Fibroblast of the aortic adventitia (primary cell): ENCODE measurements at places on chromosomes 16 and 17. TPM values are rescaled to one million over a fixed set of nuclear protein-coding genes. Genes with fewer than 3 reads are reported as not detected.

- DNase-seq = peak; percentile 36
Observed at GRCh38 chr17:17147821-17148220, 58.3 kb downstream of the PLD6 start.

DNA sequence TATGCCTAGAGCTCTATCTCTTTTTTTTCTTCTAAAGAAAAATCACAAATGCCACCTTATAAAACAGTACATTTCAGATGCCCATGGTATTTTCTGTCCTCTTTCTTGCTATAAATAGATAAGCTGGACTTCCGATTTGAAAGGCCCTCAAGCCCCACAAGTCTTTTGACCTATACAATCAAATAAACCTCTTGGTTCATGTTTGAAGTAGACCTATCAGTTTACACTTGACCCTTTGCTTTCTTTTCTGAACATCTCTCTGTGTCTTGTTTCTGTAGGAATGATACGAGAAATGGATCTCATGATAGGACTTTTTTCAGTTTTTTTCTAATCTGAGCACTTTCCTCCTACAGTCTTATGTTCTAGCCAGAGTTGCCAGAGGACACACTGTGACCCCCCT, 327.2 kb downstream of the SOX9 start:
- no peak for DNase-seq

The CCL13 gene
- total RNA-seq = not detected in 2 replicates

The YPEL2 gene
- total RNA-seq = 10.8 and 22.7 TPM in 2 replicates

GRCh38 chr16:2079991-2080390, 32.2 kb downstream of the TSC2 start:
- no peak for DNase-seq

GRCh38 chr16:4401094-4401501, 15.3 kb downstream of the CORO7 start:
- DNase-seq = no peak

The WFIKKN2 gene
- under 0.01 and 0.25 TPM in 2 replicates for total RNA-seq

The KRTAP3-1 gene
- total RNA-seq = not detected in 2 replicates

- DNase-seq = peak; percentile 71
Observed at GRCh38 chr17:74671031-74671771, 41.5 kb downstream of the CD300LF start.

DNA sequence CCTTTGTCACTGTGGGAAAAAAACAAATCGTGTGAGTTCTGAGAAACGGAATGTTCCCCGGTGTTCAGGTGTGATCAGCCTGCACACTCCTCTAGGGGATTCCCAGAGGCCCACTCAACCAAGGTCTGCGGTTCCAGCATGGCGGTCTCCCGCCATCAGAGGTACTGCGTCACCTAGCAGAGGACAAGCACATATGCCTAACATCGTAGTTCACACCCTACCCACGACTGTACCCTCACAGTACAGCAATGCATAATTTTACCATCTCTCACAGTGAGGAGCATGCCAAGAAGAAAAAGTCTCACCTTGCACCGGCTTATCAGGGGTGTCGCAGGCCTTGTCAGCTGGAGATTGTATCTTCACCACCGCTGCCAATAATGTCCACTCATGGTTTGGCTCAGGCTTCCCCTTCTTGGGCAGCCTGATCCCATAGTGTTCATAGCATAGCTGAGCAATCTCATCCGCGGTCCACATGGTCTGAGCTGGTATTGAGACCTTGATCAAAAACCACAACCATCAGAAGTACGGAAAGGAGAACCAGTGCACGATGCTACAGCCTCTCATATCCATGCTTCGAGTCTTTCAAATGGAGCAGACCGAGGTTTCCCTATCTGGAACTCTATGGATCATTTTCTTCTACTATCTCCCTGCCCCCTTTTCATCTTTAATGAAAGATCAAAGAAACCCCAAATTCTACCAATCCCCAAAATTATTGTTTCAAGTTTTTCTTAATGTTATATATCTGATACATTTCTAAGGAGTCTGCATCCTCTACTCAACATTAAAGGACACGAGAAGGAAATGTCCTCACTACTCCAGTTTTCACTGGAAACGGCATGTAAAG, 2.5 kb downstream of the ADAT1 start:
- DNase-seq = no peak

GRCh38 chr17:16973760-16974540, 2.0 kb upstream of the TNFRSF13B start:
- no peak for DNase-seq

DNA sequence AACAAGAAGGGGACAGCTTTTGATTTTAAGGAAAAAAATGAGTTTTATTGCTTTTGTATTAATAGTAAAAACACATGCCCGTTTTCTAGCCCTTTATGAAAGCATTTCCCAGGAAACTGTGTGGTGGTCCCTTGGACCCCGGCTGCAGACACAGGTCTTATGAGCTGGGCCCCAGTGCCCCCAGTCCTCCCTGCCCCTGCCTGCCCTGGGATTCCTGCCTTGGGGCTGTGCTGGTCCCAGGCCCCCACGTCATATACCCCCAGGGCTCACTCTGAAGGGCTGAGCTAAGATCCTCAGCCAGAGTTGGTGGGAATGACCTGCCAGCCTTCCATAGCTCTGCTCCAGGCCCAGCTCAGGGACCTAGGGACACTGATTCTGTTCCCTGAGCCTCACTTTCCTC, 30.8 kb downstream of the GINS2 start:
- no peak for DNase-seq

DNA sequence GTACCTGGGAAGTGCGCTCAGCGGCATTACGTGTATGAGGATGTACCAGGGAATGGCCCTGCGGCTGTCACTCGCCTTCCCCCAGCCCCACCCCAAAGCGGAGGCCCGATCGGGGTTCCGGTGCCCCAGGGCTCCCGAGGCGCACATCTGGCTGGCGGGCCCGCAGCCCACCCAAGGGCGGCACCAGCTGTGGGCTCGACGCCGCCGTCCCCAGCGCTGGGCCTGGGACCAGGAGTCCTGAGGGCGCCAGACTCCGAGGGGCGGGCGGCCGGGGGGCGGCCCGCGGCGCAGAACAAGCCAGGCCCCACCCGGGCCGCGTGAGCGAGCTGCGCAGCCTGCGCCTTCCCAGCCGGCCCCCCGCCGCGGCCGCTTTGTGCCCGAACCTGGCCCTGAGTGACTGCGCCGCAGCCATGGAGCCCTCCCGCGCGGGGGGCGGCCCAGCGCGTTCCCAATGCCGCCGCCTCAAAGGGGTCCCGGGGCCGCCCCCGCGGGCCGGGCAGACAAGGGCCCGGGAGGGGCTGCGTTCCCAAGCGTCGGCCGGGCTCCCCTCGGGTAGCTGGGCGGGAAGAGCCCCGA, 17.4 kb downstream of the ZNF423 start:
- no peak for DNase-seq

DNA sequence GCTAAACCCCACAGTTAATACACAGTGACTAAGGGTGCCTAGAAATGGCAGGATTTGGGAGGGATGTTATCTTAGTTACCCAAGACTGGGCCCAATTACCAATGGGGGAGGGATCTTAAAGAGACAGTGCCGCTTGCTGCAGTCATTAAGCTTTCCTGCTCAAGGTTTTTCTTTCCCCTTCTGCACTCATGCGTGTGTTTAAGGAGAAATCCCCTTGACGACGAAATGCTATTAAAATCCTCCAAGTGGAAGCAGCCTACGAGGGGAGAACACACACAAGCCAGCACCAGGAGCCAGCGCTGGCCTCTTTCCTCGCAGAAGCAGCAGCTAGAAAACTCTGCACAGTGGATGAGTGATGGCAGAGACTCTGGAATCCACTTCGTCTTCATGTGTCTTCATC, 22.0 kb downstream of the SALL1 start:
- DNase-seq = peak; percentile 57

The SLFN11 gene
- total RNA-seq = 41.5 and 99.2 TPM in 2 replicates

DNA sequence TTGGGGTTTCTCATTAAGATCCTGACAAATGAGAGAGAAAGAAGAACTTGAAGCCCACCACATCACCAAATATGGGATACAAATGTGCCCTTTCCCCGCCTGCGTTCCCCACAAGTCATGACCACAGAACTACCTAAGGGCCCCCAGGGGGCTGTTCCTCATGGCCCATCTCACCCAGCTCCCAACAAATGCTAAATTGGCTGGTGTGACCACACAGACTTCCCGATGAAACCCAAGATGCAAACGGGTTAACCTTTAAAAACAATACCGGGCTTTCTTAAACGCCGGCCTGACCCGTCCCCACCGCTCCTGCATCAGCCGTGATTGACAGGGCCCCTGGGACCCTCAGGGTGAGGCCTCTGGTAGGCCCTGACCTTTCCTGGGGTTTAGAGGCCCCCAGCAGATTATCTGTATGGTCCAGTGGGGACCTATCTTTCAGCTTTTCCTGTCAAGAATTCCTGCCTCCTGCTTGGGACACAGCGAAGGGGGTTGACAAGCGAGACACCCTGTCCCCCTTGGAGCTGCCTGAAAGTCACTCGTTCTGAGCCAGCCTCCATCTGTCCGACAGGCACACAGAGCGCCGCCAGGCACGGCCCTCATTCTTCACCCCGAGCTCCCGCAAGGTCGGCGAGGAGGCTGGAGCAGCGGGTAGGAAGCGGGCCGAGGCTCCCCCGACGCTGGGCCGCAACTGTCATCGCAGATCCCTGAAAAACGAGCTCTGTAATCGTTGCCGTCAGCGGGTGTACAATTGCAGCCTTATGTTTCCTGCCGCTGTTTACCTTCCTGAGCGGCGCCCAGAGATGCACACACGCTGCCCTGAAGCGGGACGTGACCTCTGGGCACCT, 300.1 kb downstream of the FOXL1 start:
- DNase-seq = no peak

DNA sequence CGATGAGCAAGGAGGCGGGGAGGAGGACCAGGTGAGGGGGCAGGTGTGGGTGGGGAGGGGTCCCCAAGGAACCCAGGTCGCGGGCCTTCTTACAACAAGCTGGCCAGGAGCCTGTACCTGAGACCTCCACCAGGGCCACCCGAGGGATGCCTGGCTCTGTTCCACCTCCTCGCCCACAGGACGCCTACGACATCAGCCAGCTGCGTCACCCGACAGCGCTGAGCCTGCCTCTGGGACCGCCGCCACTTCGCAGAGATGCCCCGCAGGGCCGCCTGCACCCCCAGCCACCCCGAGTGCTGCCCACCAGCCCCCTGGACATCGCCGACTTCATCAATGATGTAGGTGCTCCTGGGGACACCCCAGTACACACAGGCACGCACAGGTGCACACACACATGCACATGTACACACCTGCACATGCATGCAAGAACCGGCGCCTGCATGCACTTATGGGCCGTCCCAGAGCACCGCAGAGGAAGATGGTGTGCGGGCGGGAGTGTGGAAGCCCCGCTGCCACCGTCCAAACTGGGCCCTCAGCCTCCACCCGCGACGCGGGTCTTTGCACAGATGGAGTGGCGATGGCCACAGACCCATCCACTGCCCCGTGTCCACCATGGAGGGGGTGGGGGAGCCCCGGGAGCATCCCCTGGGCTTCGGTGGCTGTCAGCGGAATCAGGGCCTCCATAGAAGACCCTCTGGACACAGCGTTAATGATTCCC, 6.6 kb downstream of the SLC22A31 start:
- no peak for DNase-seq

DNA sequence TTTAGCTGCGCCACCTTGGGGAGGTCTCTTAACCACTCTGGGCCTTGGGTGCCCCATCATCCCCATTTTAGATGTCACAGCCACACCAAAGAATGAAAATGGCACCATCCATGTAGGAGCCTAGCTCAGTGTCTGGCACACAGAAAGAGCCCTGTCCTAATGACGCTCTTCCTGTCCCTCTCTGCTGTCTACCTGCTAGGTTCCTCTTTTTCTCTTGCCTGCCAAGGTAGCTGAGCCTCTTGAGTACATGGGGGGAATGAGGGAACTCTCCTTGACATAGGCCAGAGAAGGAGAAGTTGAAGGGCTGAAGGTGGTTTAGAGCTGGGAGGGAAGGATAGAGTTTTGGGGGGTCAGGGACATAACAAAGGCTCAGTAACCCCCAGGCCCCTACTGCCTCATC, 1.8 kb downstream of the RUNDC3A start:
- DNase-seq = no peak

DNA sequence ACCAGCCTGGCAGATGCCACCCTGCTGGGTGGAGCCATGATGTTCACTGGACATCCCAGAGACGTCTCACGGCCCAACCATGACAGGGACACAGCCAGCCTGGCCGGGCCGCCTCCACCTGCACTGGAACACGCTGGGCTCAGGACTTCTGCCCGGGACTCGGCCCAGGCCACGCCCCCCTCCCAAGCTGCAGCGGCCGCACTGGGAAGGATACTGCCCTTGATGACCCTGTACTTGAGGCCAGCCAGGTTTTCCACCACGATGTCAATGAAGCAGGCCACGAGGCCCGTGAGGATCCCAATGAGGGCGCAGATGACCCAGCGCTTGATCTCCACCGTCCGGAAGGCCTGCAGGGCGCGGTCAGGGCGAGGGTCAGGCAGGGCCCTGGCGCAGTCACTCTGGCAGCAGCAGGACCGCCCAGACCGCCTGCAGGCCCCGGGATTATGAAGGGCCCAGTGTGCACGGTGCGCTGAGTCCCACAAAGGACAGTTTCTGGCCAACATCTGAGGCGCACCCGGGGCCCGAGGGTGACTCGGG, 14.2 kb downstream of the CLCN7 start:
- DNase-seq = no peak

- DNase-seq = no peak
Observed at GRCh38 chr17:19659366-19660177, 11.0 kb downstream of the ALDH3A2 start.

The TBC1D16 gene
- 33.4 and 37.8 TPM in 2 replicates for total RNA-seq

The USP36 gene
- total RNA-seq = 27.5 and 36.7 TPM in 2 replicates

The DHRS7C gene
- not detected in 2 replicates for total RNA-seq

DNA sequence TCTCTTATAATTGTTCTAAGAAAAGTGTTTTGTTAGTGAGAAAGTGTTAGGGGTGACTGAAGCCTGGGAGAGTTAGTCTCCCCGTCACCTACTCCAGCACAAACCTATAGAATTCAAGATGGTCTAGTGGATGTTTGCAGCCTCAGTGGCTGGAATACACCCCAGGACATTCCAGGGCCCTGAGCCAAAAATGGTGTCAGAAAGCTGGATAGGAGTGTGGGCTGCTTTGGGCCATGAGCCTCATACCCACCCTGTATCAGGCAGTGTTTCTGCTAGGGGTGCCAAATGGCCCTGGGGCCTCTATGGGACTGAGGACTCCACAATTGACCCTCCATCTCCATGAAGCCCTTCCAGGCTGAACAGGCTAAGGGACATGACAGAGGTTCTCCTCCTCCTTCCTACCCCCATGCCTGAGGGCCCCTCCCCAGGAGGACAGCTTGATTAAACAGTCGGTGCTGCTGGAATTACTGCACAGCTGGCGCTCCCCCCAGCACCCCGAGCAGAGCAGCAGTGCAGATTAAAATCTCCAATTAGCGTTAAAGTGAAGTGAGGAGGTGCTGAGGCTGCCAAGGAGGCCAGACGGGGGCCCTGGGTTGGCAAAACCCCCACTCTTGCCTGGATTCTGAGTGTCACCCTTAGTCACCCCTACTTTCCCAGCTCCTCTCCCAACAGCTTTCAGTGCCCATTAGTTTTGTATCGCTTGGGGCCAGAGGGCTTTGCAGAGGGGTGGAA, 59.1 kb downstream of the NEUROD2 start:
- peak; percentile 31 for DNase-seq

The ALDOC gene
- total RNA-seq = 17.6 and 36.3 TPM in 2 replicates
